ENCODE measurements at places on chromosomes 16 and 17.

DNA sequence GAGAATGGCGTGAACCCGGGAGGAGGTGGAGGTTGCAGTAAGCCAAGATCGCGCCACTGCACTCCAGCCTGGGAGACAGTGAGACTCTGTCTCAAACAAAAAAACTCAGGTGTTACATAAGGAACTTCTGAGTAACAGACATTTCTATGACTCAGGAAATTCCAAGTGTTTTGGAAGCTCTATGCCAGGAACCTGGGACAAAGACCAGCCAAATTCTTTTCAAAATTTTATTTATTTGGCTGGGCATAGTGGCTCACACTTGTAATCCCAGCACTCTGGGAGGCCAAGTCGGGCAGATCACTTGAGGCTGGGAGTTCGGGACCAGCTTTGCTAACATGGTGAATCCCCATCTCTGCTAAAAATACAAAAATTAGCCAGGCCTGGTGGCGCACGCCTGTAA, 5.2 kb upstream of the SH2B1 start:
- DNase-seq = no peak

GRCh38 chr16:6888531-6888930, 444.1 kb upstream of the RBFOX1 start:
- DNase-seq = no peak

DNA sequence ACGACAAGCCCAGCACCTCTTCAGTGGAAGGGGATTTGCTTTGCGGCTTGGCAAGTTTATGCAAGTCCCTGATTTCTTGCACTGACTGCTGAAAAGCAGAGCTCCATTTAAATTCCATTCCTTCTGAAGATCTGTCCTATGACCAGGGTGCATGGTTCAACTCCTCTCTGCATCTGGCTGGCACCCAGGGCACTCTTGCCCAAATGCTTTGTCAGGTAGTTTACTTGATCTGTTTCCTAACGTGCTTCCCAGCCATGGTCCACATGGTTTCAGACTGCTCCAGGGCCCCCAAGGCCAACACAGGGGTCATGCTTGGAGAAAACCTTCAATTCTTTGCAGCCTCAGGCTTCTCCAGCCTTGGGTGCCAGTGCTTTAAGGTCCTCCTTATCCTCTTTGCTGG, 11.2 kb upstream of the HP start:
- no peak for DNase-seq

DNA sequence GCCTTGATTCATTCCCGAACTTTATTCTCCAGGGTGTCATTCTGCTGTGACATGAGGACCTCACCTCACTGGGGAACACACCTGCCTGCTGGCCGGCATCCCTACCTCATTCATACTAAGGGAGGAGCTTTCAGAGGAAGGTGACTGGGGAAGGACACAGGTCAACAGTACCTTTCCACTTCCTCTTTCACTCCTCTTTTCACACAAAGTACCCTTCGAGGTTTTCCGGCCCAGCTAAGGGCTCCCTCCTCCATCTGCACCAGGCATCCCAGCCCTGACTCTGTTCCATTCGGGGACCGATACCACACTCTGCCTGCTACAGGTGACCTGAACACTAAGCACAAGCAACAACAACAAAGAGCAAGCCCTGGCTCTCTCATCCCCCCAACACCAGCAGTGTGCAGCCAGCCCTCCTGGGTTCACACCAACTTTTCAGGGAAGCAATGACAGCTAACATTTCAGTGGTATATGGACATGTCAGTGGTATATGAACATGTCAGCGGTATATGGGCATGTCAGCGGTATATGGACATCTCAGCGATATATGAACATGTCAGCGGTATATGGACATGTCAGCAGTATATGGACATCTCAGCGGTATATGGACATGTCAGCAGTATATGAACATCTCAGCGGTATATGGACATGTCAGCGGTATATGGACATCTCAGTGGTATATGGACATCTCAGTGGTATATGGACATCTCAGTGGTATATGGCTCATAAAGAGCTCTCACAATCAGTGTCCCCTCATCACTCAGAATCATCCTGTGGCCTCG, 16.0 kb downstream of the TRIM25 start:
- no peak for DNase-seq

DNA sequence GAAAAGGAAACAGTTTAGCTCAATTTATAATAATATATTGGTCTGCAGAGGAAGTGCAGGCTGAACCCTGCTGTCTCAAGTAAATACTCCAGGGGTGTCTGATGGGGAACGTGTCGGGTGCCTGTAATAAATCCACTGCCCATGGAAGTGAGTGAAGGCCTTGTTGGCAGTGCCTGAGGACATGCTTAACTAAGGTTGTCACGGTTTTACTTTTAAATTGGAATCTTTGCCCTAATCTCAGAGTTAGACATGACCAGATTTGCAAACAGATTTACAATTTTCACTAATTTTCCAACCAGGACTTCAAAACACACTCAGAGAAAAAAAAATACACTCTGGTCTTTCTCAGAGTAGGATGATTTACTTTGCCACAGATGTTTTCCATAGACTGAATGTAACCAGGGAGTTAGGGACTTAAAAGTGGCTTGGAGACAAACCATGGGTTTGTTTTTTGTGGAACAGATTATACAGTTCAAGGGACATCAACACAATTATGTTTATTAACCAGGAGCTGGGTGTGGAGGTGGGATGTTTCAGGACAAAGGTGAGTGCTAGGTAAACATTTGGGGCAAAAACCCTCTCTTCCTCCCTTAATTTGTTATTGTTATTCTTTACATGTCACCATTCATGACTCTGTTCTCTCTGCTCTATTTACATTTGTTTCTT, 144.5 kb downstream of the FTO start:
- no peak for DNase-seq

DNA sequence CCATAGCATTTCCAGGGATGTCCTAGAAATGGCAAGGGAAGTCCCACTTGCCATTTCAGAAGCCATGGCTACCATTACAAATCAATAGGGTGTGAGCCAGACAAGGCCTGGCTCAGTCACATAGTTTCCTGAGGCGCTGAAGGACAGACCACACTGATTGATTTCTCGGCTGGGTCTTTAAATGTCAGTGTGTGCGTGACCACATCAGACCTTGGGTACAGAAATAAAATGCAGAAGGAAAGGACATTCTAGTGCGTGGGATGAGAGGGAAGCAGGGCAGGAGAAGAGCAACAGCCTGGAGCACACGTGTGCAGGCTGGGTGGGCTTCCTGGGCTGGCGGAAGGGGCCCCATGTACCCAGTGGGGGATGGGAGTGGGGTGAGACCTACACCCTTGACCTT, 58.7 kb upstream of the LYRM9 start:
- no peak for DNase-seq
